ENCODE measurements at places on chromosomes 12 and 14.

DNA sequence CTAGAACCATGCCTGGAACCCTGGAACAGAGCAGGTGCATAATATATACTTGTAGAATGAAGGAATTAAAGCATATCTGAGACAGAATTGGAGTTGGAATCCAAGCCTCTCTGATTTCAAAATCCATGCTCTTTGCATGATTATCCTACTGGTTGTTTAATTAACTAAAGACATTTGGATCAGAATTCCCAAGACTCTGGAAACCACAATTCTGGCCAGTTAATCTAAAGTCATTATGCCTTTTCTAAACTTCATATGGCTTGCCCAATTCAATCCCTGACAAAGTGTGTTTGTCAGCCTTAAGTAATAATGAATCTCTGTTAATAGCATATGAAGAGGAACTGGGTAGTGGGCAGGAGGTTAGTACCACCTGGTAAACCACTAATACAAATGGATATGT is 422.6 kb downstream of the ATP23 start:
- DNase-seq, result no peak

- peak; percentile 5 for DNase-seq
Measured at GRCh38 chr14:40204441-40205175, 772.4 kb upstream of the FBXO33 start.

- DNase-seq, result peak; percentile 26
Measured at GRCh38 chr12:26629864-26630263, 203.1 kb downstream of the ITPR2 start.

GRCh38 chr12:91109148-91109564 is 2.1 kb downstream of the LUM start:
- DNase-seq, result peak; percentile 80

DNA sequence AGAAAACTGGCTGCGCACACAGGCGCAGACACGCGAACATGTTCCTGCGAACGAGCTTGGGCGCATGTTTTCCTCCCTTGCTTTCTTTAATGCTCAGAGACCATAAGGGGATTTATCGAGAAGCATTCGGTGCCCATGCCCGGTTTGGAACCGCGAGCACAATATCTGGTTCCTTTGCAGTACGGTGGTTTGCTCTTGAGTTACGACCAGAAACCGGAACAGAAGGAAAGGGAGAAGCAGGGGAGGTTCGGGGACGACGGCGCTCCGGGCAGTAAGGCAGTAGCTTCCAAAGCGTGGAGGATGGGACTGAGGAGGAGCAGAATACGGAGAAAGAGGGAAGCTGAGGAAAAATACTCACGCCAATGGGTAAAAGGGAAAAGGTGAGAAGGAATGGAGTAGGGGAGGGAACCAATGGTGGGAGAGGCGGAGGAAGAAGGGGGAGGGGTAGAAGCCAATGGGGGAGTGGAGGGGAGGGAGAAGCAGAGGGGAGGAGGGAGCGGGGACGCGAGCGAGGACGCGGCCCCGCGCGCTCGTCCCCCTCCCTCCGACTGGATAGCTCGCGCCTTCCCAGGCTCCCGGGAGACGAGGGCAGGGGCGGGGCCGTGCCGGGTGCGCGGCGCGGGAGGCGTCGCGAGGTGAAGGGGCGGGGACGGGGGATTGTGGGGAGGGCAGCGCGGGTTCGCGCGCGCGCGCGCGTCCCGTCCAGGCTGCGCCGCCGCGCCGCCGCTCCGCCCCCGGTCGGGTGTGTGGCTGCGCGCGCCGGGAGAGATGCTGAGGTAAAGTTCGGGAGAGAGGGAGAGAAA is 625 bp upstream of the ARHGAP5 start:
- DNase-seq, result peak; percentile 98

GRCh38 chr12:76156726-76157125 is 72.2 kb upstream of the NAP1L1 start:
- DNase-seq, result no peak

- no peak for DNase-seq
Measured at GRCh38 chr12:71592841-71593240, 70.8 kb downstream of the ZFC3H1 start.

- no peak for DNase-seq
Measured at GRCh38 chr12:619346-619745, 43.9 kb downstream of the NINJ2 start.

- DNase-seq, result no peak
Measured at GRCh38 chr12:25025260-25025659, 76.4 kb upstream of the BCAT1 start.

GRCh38 chr14:50675597-50675996 is 7.5 kb upstream of the SAV1 start:
- peak; percentile 90 for DNase-seq

DNA sequence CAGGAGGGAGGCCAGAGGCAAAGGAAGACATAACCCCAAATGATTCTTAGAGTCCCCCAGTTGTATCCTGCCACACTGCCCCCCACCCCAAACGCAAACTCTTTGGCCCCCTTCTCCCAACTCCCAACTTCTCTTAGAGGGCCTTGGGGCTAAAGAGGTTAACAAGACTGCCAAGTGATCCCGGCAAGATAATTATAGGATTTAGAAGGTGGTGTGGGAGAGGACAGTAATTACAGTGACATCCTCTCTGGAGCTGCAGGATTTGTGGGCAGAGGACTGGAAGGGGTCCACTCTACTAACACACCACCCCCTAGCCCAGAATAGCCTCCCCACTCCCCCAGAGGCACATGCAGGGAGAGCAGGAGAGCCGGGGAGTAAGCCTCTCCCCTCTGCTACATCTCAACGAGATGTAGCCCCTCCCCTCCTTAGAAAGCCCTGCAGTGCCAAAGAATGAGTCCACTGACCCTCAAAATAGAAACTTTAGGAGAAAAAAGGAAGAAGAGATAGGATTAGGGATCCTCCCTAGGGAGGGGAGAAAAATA is 5.3 kb upstream of the GDF11 start:
- DNase-seq, result peak; percentile 58

DNA sequence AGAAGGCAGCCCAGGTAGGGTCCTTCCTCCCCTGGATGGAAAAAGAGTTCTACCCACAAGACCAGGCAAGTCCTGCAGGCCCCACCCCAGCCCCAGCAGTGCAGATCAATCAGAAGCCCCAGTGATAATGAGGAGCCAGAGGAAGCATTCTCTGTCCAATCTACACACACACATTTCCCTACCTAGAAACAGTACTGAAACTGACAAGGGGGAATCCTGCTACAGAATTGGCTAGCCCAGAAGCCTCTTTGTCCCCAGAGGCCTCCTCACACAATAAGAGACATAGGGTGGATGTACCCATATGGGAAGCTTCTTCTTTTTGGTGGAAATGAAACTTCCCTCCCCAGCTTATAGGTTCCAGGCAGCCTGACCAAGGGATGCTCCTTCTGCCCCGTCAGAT is 9.9 kb downstream of the FSCB start:
- no peak for DNase-seq

DNA sequence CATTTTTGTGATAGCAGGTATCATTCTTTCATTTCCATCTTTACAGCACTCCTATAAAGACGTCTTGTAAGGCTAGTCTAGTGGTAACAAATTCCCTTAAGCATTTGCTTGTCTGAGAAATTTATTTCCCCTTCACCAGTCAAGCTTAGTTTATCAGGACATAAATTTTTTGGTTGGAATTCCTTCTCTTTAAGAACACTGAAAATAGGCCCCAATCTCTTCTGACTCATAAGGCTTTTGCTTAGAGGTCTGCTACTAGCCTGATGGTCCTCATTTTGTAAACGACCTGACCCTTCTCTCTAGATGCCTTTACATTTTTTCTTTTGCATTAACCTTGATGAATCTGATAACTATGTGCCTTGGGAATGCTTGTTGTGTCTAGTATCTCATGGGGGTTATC is 20.3 kb downstream of the OLR1 start:
- DNase-seq, result no peak

GRCh38 chr12:76340680-76341435 is 7.4 kb downstream of the BBS10 start:
- no peak for DNase-seq

DNA sequence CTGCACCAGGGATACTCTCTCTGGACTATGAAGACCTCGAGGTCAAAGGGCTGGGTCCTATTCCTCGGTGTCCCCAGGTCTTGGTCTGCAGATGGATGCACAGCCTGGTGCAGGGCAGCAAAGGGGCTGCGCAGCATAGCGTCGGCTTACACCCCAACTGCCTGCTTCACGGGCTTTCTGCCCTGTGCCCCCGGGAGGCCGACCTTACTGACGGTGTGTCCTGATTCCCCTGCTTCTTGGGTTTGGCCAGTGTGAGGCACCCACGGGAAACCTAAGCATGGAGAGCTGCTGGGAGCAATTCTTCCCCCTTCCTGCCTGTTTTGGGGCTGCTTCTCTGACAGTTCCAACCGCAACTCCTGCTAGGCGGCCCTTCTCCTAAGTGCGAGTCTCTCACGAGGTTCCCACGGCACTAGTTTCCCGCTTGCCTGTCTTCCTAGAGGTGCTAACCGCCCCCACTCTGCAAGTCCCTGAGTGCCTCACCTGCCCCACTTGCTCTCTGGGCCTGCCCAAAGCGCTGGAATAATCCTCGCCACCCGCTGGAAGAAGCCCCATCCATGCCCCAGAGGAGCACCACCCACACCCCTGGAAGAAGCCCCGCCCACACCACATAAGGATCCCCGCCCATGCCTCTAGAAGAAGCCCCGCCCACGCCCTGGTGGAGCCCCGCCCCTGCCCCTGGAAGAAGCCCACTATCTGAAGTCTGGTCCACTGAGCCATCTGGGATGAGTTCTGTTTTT is 54.0 kb downstream of the PRIMA1 start:
- peak; percentile 38 for DNase-seq
